ENCODE measurements at places on chromosomes 3 and 15. TPM values are rescaled to one million over a fixed set of nuclear protein-coding genes. Genes with fewer than 3 reads are reported as not detected.

- DNase-seq = no peak
Measured at GRCh38 chr15:78642331-78642730, 1.3 kb upstream of the CHRNB4 start.

Gene IL17RD
- polyA plus RNA-seq = 11.5 TPM

DNA sequence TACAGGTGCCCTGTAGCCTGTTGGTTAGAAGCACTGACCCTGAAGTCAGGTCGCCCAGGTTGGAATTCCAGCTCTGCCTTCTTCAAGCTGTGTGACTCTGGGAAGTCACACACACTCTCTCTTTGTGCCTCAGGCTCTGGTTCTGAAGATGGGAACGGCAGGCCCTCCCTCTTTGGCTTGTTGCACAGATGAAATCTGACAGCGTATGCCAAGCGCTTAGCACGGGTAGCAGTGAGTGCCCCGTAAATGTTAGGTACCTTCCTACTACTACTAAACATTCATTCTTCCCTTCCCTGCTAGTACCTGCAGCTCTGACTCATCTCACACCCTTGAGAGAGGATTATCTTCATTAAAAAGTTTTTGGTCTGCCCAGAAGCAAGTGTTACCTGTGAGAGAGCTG lies 139.0 kb downstream of the PGPEP1L start:
- DNase-seq = no peak

- no peak for DNase-seq
Measured at GRCh38 chr3:62793946-62794345, 81.3 kb downstream of the CADPS start.

Gene CCDC191
- 21.5 TPM for polyA plus RNA-seq

GRCh38 chr15:49331442-49331841 lies 91.6 kb upstream of the FGF7 start:
- no peak for DNase-seq

DNA sequence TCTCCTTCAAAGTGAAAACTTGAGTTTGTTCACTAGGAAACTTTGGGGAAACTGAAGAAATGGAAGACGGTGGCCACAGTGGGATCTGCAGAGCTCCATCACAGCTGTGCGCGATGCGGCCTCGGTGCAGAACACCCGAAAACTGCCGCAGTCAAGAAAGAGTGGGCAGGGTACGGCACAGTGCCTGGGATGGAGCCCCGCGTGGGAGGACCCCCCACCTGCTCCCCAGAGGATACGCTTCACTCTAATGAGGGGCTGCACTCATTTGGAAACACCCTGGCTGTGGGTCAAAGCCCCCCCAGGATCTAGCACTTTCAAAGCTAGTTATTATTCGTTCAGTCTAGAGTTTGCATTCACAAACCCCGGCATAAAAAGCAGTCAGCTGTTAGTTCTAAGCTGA lies 9.5 kb downstream of the ADAMTS17 start:
- DNase-seq = no peak

- DNase-seq = no peak
Measured at GRCh38 chr3:172746475-172746874, 4.1 kb upstream of the ECT2 start.

- no peak for DNase-seq
Measured at GRCh38 chr3:115281697-115282675, 134.9 kb upstream of the ZBTB20 start.

Gene SLC28A1
- 0.13 TPM for polyA plus RNA-seq

Gene STRC
- polyA plus RNA-seq = 0.75 TPM

- no peak for DNase-seq
Measured at GRCh38 chr3:131795390-131796090, 239.3 kb downstream of the CPNE4 start.

Gene AMT
- polyA plus RNA-seq = 29.9 TPM

- no peak for DNase-seq
Measured at GRCh38 chr3:112377568-112378071, 44.7 kb downstream of the CD200 start.

DNA sequence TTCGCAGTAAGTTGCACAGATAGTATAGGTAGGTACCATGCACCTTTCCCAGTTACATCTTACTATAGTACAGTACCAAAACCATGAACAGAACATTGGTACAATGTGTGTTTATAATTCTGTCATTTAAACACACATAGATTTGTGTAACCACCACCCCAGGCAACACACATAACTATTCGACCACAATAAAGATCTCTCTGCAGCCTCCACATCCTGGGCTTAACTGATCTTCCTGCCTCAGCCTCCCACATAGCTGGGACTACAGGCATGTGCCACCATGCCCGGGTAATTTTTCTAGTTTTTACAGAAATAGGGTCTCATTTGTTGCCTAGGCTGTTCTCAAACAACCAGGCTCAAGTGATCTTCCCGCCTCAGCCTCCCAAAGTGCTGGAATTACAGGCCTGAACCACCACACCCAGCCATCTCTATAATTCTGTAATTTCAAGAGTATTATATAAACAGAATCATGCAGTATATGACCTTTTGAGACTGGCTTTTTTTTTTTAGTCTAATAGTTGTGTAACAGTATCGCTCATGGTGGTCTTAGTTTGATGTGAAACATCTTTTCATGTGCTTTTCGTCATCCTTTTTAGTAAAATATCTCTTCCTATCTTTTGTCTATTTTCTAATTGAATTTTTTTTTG lies 13.3 kb upstream of the TMF1 start:
- no peak for DNase-seq

Gene PTPRG
- polyA plus RNA-seq = 28.0 TPM

GRCh38 chr15:97870771-97871170 lies 89.7 kb upstream of the ARRDC4 start:
- DNase-seq = no peak

DNA sequence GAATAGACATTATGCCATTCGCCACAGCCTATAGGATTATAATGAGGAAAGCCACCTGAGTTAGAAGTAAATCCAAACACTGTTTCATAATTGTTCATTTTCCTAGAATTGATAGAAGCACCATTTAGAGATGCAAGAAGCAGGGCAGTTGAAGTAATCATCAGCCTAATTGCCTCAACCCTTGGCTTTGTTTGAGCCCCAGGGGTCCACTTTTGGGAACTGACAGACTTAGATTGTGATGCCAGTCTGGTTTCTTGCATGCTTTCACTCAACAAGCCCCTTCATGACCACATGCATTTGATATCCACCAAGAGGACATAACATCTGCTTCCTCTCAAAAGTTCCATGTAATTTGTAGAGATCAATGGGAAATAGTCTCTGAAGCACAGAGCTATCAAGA lies 97.2 kb upstream of the COL8A1 start:
- no peak for DNase-seq

Gene CCRL2
- polyA plus RNA-seq = 4.0 TPM

DNA sequence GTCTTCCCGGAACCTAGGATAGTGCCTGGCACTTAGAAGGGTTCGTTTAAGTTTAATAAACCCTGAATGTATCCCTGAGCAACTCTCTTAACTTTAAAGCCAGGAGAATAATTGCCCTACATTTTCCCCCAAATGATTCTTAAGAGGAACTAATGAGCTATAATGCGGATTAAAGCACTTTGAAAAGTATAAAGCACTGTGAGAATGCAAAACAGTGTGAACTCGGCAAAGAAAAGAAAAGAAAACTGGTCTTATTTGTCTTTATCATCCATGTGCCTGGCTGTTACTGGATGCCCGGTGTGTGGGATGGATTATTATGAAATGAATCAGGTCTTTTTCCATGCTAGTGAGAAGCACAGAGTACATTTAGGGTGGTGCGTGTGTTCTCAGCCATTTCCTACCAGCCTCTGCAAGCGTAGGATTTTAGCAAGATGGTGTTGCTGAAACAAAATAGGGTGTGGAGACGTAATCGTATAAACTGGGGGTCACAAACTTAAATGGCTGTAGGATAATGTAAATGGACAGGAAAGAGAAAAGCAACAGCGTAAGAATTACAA lies 983 bp downstream of the KBTBD12 start:
- DNase-seq = no peak

- no peak for DNase-seq
Measured at GRCh38 chr15:50341616-50342136, 13.3 kb downstream of the GABPB1 start.

Gene ZKSCAN7
- 19.2 TPM for polyA plus RNA-seq

Gene LMAN1L
- polyA plus RNA-seq = not detected

GRCh38 chr15:81916451-81916850 lies 129.4 kb downstream of the MEX3B start:
- DNase-seq = no peak

- no peak for DNase-seq
Measured at GRCh38 chr3:66712210-66712609, 211.4 kb upstream of the LRIG1 start.

Gene CCDC13
- 2.9 TPM for polyA plus RNA-seq

GRCh38 chr3:65950340-65951326 lies 88.1 kb downstream of the MAGI1 start:
- no peak for DNase-seq

DNA sequence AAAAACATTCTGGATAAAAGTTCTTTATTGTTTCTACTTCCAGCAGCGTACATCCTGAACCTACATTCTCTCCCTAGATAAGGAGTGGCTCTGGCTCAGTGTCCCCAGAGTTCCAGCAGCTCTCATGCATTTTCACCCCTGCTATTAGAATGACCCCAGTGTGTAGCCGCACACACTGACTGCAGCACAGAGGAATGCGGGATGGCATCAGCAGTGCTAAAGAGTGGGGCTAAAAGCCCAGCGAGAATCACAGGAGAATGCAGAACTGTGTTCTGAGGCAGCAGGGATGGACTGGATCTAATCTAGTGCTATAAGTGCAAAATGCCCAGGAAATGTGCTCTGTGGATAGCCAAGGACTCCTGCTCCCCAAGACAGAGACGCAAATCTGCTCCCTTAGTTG lies 66.4 kb upstream of the TJP1 start:
- DNase-seq = no peak

DNA sequence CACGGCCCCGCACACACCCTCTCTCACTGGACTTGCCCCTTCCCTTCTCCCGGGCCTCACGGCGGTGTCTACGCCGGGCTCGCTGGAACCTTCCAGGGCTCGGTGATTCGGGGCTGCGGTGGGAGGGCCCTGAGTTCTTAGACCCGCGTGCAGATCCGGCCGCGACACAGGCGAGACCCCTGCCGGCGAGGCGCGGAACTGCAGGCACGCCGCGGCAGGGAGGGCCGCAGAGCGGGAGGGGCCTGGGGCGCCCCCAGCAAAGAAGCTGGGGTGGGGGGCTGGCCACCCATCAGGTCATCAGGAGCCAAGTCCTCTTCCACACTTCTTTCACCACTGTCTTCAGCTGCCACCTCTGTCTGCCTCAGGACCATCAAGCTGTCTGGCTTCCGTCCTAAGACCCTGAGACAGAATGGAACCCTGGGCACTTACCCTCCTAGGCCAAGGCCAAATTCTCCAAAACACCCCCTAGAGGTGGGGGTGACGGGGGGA lies 164.5 kb downstream of the XXYLT1 start:
- DNase-seq = peak; percentile 70

Gene GOLGA6L10
- polyA plus RNA-seq = 9.6 TPM

Gene GOLGA6L25
- polyA plus RNA-seq = not detected

- no peak for DNase-seq
Measured at GRCh38 chr3:38374221-38374620, 27.6 kb downstream of the XYLB start.

DNA sequence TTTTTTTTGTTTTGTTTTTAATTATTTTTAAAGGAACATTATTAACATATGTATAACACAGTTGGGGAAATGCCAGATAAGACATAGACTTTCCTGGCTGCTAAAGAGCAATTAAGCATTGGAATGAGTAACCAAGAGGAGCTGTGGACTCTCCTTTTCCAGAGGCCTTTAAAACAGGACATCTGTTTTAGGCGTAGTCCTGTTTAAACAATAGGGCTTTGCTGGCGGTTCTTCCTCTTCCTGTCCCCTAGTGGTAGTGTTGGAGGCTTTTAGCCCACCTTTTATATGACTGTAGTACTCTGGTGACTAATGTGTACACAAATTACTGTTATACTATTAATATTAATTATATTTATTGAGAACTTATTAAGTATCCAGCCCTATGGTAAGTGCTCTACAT lies 81.9 kb downstream of the PPARG start:
- no peak for DNase-seq

DNA sequence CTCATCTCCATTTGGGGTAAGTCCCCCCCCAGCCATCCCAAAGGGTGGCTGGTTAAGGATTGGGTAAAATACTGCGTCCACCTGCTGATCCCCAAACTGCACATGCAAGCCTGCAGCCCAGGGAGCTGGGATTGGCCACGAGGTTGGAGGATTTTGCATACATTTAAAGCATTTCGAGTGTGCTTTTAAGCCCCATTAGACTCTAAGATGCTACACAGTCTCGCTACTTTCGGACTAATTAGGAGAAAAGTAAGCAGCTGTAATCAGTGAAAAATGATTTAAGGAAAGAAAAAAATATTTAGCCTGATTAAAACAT lies 23.9 kb downstream of the SLC6A6 start:
- no peak for DNase-seq

Gene GNAT1
- not detected for polyA plus RNA-seq

- no peak for DNase-seq
Measured at GRCh38 chr15:67415181-67415580, 105.8 kb upstream of the C15orf61 start.

- DNase-seq = no peak
Measured at GRCh38 chr3:149020839-149021252, 29.5 kb downstream of the GYG1 start.

DNA sequence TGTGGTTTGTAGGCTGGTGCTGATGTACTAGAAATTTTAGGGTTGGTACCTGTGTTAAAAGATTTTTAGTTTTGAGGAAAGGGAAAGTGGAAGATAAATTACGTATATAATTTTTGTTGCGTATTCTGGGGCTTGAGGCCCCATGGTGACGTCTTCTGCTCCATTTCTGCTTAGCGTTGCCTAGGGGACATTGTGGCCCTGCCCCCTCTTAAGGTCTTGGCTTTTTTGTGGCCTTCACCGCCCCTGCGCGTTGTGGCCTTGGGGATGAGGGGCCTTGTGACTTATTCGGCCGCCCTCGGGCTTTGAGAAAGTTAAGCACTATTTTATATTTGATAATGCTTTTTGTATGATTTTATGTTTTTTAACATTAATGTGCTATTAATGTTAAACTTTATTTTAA lies 182.0 kb downstream of the KLF13 start:
- no peak for DNase-seq

Gene PIAS1
- polyA plus RNA-seq = 49.8 TPM

Gene GRK7
- 0.09 TPM for polyA plus RNA-seq

GRCh38 chr15:67823314-67824196 lies 1.8 kb upstream of the SKOR1 start:
- DNase-seq = no peak

DNA sequence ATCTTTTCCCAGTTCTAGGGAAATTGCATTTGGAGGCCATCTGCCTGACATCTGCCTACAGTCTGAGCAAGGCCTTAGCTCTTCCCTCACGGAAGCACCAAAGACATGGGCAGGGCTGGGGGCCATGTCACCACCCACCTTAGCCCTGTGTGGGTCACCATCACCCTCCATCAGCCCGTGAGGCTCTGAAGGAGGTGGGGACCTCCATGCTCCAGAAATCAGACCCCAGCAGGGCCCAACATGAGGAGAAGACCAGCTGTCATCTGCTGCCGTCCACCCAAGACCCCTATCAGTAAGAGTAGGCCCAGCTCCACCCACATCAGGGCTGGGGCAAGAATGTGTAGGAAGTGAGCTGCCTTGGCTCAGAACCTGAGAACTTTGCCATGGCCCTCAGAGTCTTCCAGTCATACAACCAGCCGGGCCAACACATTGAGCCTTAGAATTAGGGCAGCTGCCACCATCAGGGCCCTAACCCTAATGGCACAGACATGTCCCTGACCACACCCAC lies 1.9 kb downstream of the TMIE start:
- DNase-seq = no peak

GRCh38 chr15:40306371-40306770 lies 1.4 kb downstream of the PLCB2 start:
- no peak for DNase-seq

Measured in right lung (tissue), 10 donors.